ENCODE measurements at places on chromosomes 12 and 14.

- no peak for DNase-seq
Observed at GRCh38 chr12:46556819-46557524, 184.4 kb upstream of the SLC38A2 start.

DNA sequence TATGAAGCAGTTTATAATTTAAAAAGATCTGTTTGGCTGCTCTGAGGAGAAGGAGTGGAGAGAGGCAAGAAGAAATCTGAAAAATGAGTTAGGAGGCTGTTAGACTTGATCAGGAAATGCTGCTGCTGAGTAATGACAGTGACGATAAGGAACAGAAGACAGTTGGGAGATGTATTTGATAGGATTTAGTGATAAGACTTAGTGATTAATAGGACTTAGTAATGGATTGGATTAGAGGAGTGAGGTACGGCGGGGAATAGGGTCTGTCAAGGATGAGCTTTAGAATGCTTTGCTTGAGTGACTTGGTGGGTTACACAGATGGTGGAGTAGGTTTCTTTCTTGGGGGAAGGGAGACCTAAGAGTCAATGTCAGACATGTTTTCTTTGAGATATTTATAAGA is 31.7 kb downstream of the UNC79 start:
- DNase-seq: no peak

- DNase-seq: no peak
Observed at GRCh38 chr14:101833045-101833444, 71.5 kb downstream of the PPP2R5C start.

DNA sequence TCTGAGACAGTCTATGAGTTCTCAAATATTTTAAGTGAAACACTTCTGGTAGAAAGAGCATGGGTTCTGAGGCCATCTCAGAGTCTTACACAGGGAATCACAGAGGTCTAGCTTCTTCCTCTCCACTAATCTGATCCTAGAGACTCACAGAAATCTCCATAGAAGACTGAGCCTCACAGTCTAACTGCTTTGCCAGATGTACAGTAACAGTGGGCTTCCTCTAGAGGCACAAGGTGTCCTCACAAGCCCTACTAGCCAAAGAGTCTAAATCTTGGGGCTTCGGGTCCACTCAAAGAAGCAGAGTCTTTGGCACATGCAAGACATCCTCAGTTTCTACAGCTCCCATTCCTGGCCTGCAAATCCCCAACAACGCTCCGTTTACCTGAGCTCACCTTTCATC is 14.1 kb downstream of the OR6J1 start:
- no peak for DNase-seq

- peak; percentile 96 for DNase-seq
Observed at GRCh38 chr12:64221651-64222008, 466 bp downstream of the KICS2 start.

DNA sequence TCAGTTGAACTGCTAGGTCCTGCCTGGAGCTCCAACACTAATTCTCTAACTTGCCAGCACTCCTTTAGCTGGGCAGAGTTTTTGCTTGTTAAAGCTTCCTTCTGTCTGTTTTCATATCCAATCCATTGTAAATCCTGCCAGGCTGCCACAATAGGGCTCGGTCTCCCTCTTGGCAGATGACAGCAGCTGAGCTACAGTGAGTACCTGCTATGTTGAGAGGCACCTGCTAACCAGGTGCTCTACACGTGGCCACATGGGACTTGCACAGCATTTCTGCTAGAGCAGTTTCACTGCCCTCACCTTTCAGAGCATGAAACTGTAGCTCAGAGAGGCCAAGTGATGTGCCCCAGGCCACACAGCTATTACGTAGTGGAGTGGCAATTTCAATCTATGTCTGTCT is 106.6 kb upstream of the NOS1 start:
- no peak for DNase-seq

DNA sequence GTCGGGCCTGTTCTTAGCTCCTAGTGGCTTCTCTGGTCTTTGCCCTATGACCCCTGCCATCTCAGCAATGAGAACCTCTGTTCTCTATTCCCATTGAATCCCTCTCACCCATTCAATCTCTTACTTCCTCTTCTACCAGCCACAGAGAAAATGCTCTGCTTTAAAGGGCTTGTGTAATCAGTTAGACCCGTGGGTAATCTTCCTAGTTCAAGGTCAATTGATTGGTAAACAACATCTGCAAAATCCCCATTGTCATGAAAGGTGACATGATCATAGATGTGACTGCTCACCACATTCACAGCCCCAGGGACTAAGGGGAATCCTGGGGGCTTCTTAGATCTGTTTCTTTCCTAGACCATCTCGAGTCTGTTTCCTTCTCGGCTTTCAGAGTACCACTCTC is 7.2 kb upstream of the CCDC197 start:
- no peak for DNase-seq

- DNase-seq: no peak
Observed at GRCh38 chr12:74488134-74488533, 49.5 kb upstream of the ATXN7L3B start.

DNA sequence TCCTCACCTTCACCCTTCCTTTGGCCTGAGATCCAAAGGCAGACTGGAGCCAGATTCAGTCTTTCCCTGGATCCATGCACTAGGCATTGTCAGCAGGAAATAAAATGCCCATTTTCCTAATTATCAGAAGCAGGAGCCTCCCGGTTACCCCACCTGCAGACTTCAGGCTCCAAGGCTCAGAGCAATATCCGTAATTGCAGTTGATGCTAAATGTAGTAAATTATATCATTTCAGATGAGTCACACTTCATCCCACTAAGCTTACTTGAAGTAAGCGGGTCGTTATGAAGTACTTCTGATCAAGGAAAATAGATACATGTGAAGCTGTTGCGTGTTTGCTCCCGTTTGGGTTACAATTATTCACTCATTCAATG is 110.7 kb upstream of the SFSWAP start:
- no peak for DNase-seq

DNA sequence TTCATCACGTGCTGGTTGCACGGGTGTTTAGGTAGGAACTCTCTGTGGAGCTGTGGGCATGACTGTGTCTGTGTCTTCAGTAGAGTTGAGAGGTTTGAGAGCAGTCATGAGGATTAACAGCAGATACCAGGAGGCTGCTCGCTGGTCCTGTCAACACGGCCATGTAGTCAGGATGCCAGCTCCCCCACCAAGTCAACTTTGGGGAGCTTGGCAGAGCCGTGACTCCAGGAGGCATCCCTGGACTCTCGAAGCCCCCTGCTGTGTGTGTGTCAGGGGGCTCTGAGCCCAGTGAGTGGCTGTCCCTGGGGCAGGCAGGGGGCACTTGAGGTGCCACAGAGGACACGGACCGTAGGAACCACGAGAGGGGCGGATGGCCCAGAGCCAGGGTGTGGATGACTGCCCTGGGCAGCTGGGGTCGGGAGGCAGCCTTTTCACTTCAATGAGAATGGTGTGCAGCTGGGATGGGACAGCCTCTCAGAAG is 7.2 kb upstream of the GPR132 start:
- no peak for DNase-seq
